ENCODE measurements at places on chromosomes 7 and 10.
A peak's percentile ranks its signal among the peaks of the same experiment; 100 is the strongest.

DNA sequence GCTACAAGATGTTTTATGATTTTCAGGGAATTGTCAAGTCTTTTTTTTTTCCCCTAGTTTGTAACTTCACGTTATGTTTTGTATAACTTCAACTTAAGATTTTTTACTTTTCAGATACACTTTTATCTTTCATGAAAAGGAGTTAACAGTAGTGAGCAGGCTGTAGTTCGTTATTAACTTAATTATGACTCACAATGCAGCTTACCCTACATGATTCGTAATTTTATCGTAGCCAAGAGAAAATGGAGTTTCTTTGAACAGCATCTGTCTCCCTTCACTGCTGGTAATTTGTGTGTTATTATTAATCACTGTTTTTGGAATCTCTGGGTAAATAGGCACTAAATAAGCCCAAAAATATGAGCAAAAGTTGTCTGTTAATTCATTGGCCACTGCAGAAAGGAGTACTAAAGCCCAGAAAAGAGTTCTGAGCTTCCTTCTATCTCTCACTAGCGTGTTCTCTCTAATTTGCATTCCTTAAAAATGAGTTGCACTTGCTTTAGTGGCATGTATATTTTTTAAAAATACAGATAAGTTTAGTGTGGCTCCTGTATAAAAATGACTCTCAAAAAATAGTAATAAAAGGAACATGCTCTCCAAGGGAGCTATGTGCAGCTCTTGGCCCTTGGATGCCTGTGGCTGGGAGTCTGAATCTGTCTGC, 36.1 kb downstream of the RALA start:
- no peak for DNase-seq

DNA sequence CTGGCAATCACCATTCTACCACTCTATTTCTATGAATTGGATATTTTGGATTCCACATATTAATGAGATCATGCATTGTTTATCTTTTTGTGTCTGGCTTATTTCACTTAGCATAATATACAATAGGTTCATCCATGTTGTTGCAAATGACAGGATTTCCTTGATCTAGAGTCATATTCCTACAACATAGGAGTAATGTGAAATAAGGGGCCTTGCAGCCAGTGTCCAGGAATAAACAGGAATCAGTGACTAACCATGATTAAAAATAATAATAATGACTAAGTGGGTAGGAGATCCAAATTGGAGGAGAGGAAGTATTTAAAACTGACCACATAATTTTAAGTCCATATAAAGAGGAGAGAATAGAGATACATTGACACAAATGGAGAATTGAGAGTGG, 49.9 kb downstream of the SCIN start:
- no peak for DNase-seq

- DNase-seq, result no peak
Measured at GRCh38 chr7:158812684-158813083, 16.6 kb downstream of the ESYT2 start.

GRCh38 chr10:61758433-61758832, 95.7 kb downstream of the CABCOCO1 start:
- no peak for DNase-seq

GRCh38 chr10:11243425-11244222, 226.0 kb downstream of the CELF2 start:
- DNase-seq, result no peak

DNA sequence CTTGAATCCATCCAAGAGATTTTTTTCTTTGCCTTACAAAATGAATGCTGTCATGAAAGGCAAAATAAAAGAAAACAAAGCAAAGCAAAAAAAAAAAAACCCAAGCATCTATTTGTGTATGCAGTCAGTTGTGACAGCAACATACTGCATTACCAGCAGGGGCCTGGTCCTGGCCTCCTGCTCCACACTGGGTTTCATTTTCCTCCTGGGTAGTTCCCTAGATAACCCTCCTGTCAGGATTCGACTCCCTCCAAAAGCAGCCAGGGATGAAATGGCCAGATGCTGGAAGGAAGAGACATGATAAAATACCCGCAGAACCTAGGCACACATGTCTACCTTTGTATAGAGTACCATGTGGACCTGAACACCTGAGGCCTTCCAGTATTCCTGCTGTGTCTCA, 148.6 kb downstream of the NRCAM start:
- no peak for DNase-seq

GRCh38 chr7:142418326-142418725, 160.5 kb upstream of the PRSS58 start:
- DNase-seq, result no peak

- DNase-seq, result peak; percentile 56
Measured at GRCh38 chr10:23344241-23344841, at the start of gene C10orf67. TSS of gene C10orf67 (minus strand) at chr10:23344797. CDS start at chr10:23344774, 23 bp downstream.

GRCh38 chr7:33645104-33645503, 260.2 kb upstream of the BMPER start:
- DNase-seq, result peak; percentile 54

GRCh38 chr10:103849212-103849877, 6.0 kb downstream of the SH3PXD2A start:
- no peak for DNase-seq

DNA sequence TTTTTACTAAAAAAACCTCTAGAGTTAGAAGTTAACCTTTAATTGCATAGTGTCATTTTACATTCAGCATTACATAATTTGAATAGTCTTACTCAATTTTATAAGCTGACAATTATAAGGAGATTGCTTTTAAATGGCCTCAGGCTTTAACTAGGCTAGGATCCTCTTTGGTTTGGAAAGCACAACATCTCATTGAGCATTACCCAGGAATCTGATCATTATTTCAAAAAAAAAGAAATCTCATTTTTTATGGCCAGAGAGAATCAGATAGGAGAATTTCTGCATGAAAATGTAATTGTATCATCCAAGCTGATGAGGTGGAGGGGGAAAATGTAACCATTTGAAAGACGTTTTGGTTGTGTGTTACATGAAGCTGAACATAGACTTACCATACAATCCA, 324.9 kb upstream of the POT1 start:
- DNase-seq, result no peak

DNA sequence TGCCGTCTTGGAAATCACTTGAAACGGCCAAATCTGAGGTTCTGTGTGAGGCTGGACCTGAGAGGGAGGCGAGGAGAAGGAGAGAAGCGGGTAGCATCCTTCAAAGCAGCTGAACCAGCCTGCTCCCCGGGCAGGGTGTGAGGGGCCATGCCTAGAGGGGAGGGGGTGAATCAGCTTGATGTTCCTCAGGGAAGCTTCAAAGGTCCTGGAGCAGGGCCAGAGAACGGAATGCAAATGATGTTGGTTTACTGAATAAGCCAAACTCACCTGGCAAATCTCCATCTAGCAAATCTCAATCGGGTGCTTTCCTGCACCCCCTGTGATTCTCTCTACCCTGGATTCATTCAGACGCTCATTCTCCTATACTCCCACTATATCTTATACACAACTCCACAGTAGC, 226.9 kb downstream of the WDR11 start:
- DNase-seq, result no peak

DNA sequence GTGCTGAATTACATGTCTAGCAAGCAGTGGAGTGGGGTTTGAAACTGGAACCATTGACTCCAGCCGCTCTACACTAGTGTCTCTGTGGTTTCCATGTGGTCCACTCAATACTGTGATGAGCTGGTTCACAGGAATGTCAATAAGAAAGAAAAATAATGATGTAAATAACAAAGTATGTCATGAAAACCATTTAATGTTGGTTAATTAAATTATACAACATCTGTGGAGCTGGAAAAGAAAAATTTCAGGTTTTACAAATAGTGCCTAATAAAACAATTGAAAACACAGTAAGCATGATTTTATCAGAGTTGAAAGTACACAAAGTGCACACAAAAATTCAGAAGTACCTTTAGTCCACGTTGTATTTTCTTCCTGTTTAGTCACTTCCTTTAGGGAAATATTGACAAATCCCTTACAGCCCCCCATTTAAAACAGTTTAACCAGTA, 28.7 kb upstream of the NAMPT start:
- DNase-seq, result no peak

GRCh38 chr7:3021825-3022224, 21.8 kb downstream of the CARD11 start:
- DNase-seq, result no peak

DNA sequence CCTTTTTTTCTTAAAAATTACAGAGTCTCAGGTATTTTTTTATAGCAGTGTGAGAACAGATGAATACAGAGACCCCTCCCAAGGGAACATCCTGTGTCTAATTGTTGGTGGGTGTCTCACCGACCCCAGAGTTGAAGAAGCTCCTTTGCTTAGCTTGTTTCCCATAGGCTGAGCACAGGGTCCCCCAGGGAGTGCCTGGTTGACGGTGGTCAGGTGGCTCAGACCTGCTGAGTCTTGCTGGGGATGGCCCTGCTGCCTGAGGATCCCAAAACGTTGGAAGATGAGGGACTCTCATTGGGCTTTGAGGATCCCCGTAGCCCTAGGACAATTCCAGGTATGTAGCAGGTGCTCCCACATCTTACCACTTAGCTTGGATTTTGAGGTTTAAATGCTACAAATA, 19.5 kb downstream of the SCART1 start:
- no peak for DNase-seq

GRCh38 chr10:89281606-89282395, 20.0 kb upstream of the IFIT2 start:
- no peak for DNase-seq

- DNase-seq, result no peak
Measured at GRCh38 chr10:96683710-96684109, 36.6 kb downstream of the PIK3AP1 start.

GRCh38 chr7:95843286-95843685, 70.9 kb downstream of the DYNC1I1 start:
- no peak for DNase-seq

- DNase-seq, result peak; percentile 56
Measured at GRCh38 chr7:95004618-95005247, 97.3 kb downstream of the PPP1R9A start.

- no peak for DNase-seq
Measured at GRCh38 chr10:974038-974784, 14.0 kb upstream of the GTPBP4 start.

DNA sequence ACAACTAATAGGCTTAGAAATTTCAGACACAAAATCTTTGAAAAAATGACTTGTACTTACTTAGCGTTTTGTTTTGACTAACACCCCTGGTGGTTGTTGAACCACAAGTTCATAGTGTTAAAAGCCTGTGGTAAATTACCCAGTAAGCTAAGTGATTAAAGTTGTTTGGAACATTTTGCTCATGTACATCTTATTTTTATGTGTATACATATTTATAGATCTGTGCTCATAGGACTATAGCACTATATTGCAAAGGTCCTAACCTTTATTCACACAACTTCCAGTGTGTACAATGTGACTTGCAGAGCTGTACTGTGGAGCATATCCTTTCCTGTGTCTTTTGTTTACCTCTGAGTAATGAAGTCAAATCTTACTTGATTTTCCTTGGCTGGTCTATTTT, 79.6 kb downstream of the BMPR1A start:
- DNase-seq, result no peak

DNA sequence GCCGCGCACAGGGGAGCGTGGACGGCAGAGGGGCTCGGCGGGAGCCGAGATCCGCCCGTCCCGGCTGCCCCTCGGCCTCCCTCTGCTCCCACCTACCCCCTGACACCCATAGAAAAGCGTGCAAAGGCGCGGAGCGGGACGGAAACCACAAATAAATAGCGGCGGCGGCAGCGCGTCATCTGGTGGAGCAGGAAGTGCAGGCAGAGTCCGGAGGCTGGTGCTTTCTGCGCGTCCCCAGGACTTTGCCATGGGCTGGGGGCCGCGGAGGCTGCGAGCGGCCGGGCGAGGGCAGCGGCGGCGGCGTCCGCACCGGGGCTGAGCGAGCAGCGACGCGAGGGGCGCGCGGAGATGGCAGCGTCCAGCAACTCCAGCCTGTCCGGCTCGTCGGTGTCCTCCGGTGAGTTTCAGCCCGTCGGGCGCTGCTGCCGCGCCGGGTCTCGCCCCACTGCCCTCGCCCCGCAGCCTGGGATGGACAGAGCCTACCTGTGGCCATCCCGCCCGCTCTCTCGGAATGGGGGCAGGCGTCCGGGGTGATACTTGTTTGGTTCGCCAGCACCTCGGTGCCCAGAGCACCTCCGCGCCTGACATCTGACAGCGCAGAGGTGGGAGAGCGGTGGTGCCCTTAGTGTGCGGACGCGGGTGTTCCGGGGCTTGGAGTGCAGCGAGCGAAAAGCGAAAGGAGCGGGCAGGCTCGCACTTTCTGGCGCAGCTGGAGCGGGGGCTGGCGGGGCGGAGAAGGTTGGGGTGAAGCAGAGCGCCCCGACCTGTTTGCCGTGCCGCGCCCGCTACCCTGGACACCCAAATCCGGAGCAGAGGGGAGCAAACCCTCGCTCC, at the start of gene CHN2:
TSS of gene CHN2 (plus strand) at position 182 of the 834 bp plus-strand sequence.
- DNase-seq, result peak; percentile 84

- DNase-seq, result no peak
Measured at GRCh38 chr7:15888090-15888489, 201.6 kb upstream of the MEOX2 start.

DNA sequence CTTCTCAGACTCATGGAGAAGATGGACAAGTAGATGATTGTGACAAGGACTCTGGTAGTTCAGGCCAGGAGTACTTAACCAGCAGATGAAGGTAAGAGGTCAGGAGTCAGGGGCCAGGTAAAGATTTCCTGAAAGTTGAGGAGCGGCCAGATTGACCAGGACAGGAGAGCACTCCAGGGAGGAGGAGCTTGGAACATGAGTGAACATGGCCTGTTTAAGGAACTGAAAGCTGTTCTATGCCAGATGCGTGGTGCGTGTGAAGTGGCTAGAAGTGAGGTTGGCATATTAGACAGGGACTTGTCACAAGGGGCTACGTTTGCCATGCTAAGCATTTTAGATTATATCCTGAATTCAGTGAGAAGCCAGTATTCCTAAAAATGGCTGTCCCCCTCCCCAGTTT, 157.2 kb downstream of the WNT2 start:
- no peak for DNase-seq

- DNase-seq, result peak; percentile 98
Measured at GRCh38 chr7:128833148-128833945, 3.1 kb downstream of the FLNC start.

DNA sequence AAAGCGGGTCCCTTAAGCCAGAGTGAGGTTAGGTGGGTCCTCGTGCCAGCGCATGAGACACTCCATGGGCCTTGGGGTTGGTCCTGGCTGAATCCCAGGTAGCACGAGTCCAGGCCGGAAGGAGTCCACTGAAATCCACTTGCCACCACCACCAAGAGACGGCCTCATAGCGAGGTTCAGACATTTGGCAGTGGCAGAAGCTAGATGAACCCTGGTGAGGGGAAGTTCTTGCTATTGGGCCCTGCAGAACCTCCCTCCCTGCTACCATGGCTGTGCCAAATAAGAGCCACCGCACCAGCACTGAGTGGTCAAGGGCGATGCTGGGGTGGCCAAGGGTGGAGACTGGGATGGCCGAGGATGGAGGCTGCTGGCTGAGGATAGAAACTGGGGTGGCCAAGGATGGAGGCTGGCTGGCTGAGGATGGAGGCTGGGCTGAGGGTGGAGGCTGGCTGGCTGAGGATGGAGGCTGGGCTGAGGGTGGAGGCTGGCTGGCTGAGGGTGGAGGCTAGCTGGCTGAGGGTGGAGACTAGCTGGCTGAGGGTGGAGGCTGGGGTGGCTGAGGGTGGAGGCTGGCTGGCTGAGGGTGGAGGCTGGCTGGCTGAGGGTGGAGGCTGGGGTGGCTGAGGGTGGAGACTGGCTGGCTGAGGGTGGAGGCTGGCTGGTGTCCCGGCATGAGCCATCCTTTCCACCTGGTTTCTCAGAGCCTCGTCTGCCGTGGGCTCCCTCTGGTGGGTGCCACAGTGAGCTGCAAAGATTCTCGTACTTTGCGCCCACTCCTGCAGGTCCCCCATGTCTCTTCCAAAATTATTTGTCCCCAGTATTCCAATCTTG, 88.2 kb downstream of the ELFN1 start:
- DNase-seq, result no peak

Data from muscle of back (tissue), 13 donors.